Stimulated activated CD4-positive, alpha-beta T cell treated with anti-CD3 and anti-CD28 coated beads, TNF-alpha, amount 100 ng/mL, for 4 hours (primary cell): ENCODE measurements at places on chromosomes 2 and 18.

DNA sequence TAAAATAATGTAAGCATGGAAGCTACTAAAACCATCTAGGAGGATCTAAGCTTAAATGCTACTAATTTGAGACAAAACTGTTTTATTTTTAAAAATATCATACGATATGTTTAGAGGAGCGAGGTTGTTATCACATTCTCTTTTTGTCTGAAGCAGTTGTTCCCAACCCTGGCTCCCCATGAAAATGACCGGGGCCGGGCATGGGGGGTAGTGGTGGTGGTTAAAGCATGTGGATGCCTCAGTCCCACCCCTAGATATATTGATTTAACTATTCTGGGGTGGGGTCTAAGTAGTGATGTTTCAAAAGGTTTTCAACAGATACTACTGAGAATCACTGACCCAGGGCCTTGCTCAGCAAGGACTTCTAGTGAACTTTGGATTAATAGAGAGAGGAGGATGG is 359.8 kb downstream of the ALK start:
- no peak for DNase-seq

- DNase-seq, result no peak
Observed at GRCh38 chr2:4358837-4359236, 655.5 kb downstream of the DCDC2C start.

GRCh38 chr2:25354116-25354515 is 12.4 kb upstream of the DNMT3A start:
- no peak for DNase-seq

DNA sequence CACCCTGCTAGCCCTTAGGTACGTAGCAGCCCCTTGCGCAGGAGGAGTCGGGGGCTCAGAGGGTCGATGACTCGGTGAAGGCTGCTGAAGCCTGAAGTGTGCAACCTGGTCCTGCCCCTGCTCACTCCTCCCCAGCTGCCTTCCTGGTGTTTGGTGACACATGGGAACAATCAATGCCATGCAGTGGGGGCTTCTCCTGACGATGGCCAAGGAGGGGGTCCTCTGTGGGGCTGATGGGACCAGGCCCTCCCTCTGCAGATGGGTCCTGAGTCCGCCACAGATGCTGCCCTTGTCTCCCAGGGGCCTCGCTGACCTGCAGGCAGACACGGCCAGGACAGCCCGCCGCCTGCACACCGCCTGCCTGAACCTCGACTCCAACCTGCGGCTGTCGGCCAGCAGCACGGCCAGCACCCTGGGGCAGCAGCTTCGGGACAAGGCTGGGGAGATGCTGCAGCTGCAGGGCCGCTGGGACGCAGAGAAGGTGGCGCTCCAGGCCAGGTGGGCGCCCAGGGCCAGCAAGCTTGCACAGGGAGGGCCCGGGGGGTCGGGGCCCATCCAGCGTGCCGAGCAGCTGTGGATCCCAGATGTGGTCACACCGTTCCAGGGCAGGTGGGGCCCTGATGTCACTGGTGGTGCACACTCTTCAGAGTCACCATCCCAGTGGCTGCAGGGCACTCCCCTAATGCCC is 24.6 kb downstream of the CROCC2 start:
- DNase-seq, result no peak

DNA sequence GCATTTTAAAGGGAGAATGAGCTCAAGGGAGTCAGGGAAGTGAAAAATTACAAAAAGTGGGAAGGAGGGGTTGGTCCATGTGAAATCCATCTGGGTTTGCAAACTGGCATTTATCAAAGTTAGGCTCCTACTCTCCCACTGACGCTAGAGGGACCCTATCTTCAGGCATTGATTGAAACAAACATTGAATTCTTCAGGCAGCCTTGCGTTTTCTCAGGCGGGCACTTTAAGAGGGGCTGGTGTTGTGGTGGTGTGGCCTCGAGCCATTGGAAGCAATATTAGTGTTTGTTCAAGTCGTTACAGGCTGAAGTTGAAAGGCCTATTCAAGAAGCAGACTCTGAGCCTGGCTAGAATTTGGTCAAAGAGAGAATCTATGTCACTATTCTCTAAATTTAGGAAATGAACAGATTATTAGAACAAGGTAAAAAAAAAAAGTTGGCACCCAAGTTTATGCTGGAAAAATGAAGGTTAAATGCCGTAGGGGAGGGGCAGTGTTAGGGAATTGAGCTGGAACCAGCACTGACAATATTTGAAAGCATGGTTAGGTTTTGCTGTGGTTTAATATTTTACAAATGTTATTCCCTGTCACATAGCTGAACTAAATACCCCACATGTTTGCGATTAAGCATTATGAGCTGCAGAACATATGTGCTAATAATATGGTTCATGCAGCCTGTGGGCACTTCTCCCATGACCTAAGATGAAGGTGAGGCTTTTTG is 36.8 kb downstream of the STON1 start:
- no peak for DNase-seq

GRCh38 chr18:55477499-55477859 is 110.5 kb downstream of the TCF4 start:
- DNase-seq, result no peak

GRCh38 chr2:133676392-133677130 is 108.3 kb upstream of the NCKAP5 start:
- DNase-seq, result no peak

- no peak for DNase-seq
Observed at GRCh38 chr2:233039846-233040530, 7.5 kb downstream of the NEU2 start.

- no peak for DNase-seq
Observed at GRCh38 chr18:53489266-53489665, 735.2 kb downstream of the MBD2 start.

- DNase-seq, result no peak
Observed at GRCh38 chr2:96197546-96198255, 10.9 kb downstream of the STARD7 start.

- no peak for DNase-seq
Observed at GRCh38 chr2:226307487-226308322, 491.9 kb downstream of the IRS1 start.

DNA sequence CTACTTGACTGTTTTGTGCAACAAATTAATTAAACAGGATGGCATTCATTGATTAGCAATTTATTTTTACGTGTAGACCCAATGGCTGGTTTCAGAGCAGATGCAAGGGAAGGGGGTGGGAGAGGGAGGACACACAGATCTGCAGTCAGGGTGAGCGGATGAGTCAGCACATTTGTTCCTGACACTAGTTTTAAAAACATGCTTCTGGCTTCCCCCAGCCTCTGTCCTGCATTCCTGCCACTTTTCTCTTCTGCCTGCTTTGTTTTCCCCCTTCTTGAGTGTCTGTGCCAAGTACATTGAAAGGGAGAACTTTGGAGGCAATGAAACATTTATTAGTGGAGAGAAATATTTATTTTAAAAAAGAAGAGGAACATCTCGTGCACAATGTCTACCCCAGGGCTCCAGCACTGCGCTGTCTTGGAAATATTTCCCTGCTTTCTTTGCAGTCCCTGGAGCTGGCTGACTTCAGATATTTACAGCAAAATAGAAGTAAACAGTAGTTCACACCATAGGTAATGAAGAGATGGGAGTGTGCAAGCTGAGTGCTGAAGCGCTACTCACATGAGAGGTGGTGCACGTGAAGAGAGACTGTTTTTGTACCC is 52.2 kb downstream of the NRP2 start:
- no peak for DNase-seq

- DNase-seq, result no peak
Observed at GRCh38 chr2:158726911-158727592, 68.1 kb upstream of the DAPL1 start.

GRCh38 chr2:118091631-118092030 is 3.4 kb downstream of the INSIG2 start:
- DNase-seq, result no peak

- DNase-seq, result no peak
Observed at GRCh38 chr18:2657788-2658458, 2.4 kb downstream of the SMCHD1 start.

GRCh38 chr2:17792515-17792914 is 23.7 kb upstream of the MSGN1 start:
- no peak for DNase-seq

GRCh38 chr2:86280191-86280667 is 57.2 kb downstream of the REEP1 start:
- no peak for DNase-seq

DNA sequence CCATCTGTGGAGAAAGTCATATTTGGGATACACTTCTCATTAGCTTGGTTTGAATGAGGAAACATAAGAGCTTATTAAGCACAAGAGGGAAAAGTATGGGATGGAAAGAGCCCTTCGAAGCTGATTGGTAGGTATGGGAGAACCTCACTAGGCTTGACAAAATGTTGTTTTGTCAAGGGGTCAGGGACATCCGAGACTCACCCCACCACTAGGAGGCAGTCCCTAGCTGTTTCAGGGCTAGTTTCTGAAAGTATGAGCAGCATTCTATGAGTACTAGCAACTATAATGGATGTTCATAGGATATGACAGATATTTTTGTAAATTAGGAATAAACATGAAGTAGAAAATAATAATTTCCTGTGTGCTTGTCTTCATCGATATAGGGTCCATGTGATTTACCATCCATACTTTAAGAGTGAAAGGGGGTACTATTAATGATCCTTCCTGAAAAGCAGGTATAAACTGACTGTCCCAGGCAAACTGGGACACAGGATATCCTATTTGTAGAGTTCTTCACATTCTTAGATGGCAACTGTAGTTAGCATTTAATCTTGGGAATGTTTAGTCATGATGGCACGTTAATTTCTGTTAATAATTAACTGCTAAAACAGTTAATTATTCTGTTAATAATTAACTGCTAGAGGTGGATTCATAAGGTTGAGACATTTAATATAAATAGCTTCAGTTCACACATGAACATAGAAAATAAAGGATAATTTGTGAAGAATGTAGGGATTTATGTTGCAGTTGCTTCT is 28.4 kb downstream of the OTX1 start:
- no peak for DNase-seq

DNA sequence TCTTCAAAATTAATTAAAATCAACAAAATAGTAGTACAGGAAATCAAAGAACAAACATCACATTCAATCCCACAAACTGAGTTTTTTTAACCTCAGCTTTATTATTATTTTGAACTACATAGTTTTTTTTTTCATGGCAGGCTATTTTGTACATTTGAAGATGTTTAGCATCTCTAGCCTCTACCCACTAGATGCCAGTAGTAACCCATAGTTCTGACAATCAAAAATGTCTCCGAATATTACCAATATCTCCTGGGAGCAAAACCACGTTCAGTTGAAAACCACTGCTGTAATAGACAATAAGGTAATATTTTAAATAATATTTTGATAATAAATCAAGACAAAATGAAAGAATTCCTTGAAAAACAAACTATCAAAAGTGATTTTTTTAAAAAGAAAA is 702.6 kb upstream of the LRRTM1 start:
- no peak for DNase-seq

GRCh38 chr18:24726727-24727492 is 266.5 kb downstream of the HRH4 start:
- DNase-seq, result peak; percentile 9

DNA sequence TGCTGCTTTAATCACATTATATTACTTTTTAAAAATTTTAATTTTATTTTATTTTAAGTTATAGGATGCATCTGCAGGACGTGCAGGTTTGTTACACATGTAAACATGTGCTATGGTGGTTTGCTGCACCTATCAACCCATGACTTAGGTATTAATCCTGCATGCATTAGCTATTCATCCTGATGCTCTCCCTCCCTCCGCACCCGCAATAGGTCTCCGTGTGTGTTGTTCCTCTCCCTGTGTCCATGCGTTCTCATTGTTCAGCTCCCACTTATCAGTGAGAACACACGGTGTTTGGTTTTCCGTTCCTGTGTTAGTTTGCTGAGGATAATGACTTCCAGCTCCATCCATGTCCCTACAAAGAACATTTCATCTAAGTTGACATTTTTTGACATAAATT is 283.2 kb downstream of the CYRIA start:
- DNase-seq, result no peak

DNA sequence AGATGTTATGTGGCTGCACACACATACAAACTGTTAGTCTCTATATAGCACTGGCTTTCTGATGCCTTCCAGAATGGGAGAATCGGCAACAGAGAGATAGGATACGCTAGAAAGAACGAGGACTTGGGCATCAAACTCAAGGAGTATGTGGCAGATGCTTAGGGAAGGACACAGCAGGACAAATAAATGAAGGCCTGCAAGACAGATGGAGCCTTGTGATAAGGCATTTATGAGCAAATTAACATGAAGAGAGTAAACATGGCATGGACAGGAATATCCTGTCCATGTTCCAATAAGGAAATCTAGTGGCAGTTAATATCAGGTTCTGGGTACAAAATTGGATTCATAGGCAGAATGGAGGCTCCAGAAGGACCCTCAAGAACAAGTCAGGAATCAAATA is 136.9 kb downstream of the SLC4A10 start:
- DNase-seq, result no peak

- no peak for DNase-seq
Observed at GRCh38 chr18:50665519-50665918, 105.6 kb downstream of the MAPK4 start.

GRCh38 chr2:225531559-225531958 is 132.0 kb downstream of the NYAP2 start:
- DNase-seq, result no peak

GRCh38 chr2:109376796-109377495 is 236.8 kb downstream of the SEPTIN10 start:
- no peak for DNase-seq

GRCh38 chr18:43130716-43131260 is 15.3 kb upstream of the RIT2 start:
- no peak for DNase-seq

DNA sequence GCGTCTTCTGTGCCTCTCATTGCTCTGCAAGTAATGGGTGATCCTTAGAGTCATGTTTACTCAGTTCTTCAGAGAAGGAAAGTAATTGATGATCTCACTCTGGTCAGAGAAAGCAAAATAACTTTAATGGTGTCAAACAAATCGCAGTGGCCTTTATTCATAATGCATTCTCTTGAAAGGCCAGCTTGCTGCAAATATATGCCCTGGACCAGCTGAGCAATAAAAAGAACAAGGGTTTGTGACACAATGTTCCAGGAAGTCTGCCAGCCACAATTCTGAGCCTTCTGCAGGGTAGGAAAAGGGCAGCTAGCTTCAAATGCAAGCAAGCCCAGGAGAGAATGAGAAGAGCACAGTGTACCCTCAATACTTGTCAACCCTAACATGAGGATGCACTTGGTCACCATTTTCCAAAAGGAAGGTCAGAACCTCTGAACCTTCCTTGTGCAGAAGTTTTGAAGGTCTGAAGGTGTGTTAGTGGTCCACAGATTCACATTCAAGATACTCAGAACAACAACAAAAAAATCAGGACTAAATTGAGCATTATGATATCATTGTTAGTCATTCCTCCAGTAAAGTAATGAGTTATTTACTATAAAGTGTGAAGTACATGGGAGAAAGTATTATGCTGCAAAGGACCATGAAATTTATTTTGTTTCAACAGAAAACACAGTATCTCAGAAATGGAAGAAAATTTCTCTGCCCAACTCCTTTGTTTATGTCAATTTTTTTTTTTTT is 355.6 kb downstream of the PAX3 start:
- no peak for DNase-seq

GRCh38 chr2:229857634-229858033 is 64.2 kb downstream of the TRIP12 start:
- DNase-seq, result no peak
